ENCODE measurements at places on chromosomes 6 and 20. TPM values are rescaled to one million over a fixed set of nuclear protein-coding genes. Genes with fewer than 3 reads are reported as not detected.

- DNase-seq: no peak
These were observed 77.2 kb downstream of the LINC00237 start for GRCh38 chr20:21028921-21029320.

- DNase-seq: peak; percentile 95
These were observed 23.2 kb upstream of the ROS1 start for GRCh38 chr6:117448732-117449485.

GRCh38 chr6:44576132-44576631, 188.7 kb downstream of the CDC5L start:
- DNase-seq: no peak

- no peak for DNase-seq
These were observed 2.1 kb downstream of the EPM2A start for GRCh38 chr6:145733207-145733606.

DNA sequence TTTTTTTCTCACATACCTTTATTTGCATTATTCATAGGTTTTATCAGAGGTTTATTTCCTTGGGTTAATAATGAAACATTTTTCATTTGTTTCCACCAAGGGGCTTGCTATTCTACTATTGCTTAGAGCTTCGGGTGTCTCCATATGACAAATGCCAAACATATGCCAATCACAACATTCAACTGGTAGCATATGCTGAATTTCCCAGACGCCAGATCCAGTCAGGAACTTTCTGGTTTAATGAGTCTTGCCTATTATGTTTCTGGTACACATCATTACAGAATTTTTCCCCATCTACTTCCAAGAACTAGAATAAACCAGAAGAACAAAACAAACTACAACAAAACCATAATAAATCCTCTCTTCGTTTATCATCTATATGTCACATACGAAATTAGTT, 180.7 kb downstream of the PRKN start:
- no peak for DNase-seq

- DNase-seq: no peak
These were observed 22.8 kb upstream of the CRIP3 start for GRCh38 chr6:43331470-43331869.

GRCh38 chr20:58713801-58714339, 21.3 kb downstream of the NPEPL1 start:
- no peak for DNase-seq

DNA sequence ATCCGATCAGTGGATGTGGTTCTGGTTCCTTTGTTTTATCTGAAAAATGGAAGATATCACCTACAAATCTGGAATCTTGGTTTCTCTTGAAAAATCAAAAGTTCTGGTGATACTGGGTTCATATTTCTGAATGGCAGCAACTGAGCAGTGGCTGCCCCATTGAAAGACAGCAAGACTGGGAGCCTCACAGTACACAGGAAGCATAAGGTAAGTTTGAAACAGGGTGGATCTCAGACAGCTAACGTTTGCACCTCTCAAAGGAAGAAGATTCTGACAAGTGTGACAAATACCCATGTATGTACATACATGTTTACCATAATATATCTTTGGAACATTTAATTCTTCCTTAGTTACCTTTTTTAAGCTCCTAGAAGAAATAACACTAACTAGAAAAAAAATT, at the start of gene SAMD3:
SAMD3 (minus strand) TSS at position 177 of the 400 bp plus-strand sequence. CDS start 7,678 bp downstream, outside the sequence.
- DNase-seq: no peak

DNA sequence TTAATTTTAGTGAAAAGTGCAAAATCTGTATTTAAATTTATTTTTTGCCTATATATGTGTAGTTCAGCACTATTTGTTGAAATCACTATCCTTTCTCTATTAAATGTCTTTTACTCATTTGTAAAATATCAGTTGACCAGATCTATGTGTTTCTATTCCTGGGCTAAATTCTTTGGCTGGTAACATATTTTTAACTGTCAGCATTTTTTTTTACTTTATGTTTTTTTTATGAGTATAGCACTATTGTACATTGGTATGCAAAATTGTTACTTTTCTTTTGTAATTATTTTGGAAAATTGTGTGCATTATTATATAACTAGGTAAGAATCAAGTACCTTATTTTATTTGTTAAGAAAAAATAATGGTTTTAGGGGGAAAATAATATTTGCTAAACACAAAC, 582.8 kb upstream of the ADGRB3 start:
- DNase-seq: no peak

Gene NHSL1
- total RNA-seq: 23.9 TPM

Gene EYA4
- total RNA-seq: not detected

Gene WFDC9
- not detected for total RNA-seq

Gene CBFA2T2
- 17.3 TPM for total RNA-seq

Gene RFX6
- total RNA-seq: not detected

Gene ACAT2
- total RNA-seq: 46.0 TPM

Gene OXT
- total RNA-seq: not detected
